ENCODE measurements at places on chromosomes 1 and 21. TPM values are rescaled to one million over a fixed set of nuclear protein-coding genes. Genes with fewer than 3 reads are reported as not detected.

Gene CRP
- total RNA-seq, result not detected

Gene B3GALT6
- 21.2 TPM for total RNA-seq

Gene TGFB2
- total RNA-seq, result not detected

Gene DAB1
- total RNA-seq, result 0.10 TPM

Gene CA6
- total RNA-seq, result 6.3 TPM

Gene C1orf226
- total RNA-seq, result not detected

Gene NPPA
- total RNA-seq, result not detected
